ENCODE measurements at places on chromosomes 12 and 14.

DNA sequence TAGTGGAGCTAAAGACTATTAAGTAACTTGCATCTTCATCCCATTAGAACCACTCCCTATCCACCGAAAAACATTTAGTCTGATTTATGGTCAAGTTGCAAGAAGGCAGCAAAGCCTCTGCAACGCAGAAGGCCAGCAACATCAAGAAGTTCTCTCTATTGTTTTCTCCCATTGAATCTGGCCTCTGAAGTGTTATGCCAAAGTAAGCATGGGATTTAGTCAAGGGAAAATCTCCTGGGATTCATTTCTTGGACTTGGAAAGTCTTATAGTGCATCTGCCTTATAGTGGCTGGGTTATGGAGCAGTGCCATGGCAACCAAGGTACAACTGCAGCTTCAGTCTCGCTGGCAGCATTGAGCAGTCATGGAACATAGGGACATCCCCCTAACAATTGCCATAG, 87.7 kb upstream of the KRR1 start:
- H3K4me3 ChIP-seq, result no peak overlapping the region
- no peaks in the 10 kb centered on the region for H3K36me3 ChIP-seq
- DNase-seq, result no peak
- no peaks in the 10 kb centered on the region for H3K27me3 ChIP-seq

- no peak overlapping the region for H3K27ac ChIP-seq
- no peak for DNase-seq
- H3K36me3 ChIP-seq, result no peaks in the 10 kb centered on the region
Measured at GRCh38 chr14:60212503-60213371, 36.3 kb upstream of the PPM1A start.

- no peaks in the 10 kb centered on the region for H3K27me3 ChIP-seq
- no peak for DNase-seq
- no peak overlapping the region for H3K27ac ChIP-seq
- H3K4me3 ChIP-seq, result no peak overlapping the region
- no peaks in the 10 kb centered on the region for H3K36me3 ChIP-seq
Measured at GRCh38 chr12:58557171-58557570, 363.1 kb downstream of the LRIG3 start.

DNA sequence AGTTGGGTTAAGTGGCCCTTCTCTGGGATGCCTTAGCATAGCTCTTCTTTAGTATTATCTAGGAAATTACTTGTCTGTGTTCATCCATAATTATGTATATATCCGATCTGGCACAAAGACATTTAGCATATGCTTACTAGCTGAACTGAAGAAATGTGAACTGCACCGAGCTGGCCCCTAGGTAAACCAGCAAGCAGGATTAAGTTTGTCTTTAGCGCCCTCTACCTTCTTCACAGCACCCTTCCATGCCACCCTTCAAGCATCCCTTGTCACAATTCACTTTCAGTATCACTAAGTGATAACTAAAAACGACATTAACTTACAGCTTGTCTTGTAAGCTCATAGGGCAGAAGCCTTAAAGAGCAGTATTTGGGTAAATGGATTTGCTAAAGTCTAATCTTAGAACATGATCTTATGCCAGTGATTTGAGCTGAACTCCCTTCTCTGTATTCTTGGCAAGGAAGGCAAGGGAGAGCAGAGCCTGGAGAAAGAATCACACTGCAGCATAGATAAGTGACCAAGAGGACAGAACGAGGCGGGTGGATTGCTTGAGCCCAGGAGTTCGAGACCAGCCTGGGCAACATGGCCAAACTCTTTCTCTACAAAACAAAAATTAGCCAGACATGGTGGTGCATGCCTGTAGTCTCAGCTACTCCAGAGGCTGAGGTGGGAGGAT, 2.6 kb upstream of the HAL start:
- no peak overlapping the region for H3K4me3 ChIP-seq
- H3K4me1 ChIP-seq, result peaks cover 3% of the 10 kb centered on the region
- DNase-seq, result peak; percentile 90
- H3K27ac ChIP-seq, result no peak overlapping the region
- no peaks in the 10 kb centered on the region for H3K27me3 ChIP-seq

- H3K36me3 ChIP-seq, result no peaks in the 10 kb centered on the region
- no peak overlapping the region for H3K27ac ChIP-seq
- H3K4me3 ChIP-seq, result no peak overlapping the region
Measured at GRCh38 chr14:103095210-103095778, 769 bp downstream of the EXOC3L4 start.

DNA sequence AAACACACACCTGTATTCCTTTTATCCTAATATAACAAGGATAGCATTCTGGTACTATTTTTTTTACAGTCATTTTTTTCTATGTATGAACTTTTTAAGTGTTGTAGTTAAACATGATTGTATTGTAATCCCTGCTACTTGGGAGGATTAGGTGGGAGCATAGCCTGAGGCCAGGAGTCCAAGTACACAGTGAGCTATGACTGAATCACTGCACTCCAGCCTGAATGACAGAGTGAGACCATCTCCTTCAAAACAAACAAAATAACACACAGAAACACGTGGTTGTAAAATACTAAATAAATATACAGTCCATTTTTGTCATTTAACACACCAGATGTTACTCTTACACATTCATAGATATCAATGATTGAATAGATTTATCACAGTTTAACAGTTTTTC, 56.9 kb downstream of the MAP4K5 start:
- H3K4me3 ChIP-seq, result no peak overlapping the region
- H3K27me3 ChIP-seq, result no peaks in the 10 kb centered on the region
- no peak overlapping the region for H3K27ac ChIP-seq
- H3K4me1 ChIP-seq, result no peaks in the 10 kb centered on the region
- peaks cover 96% of the 10 kb centered on the region for H3K36me3 ChIP-seq
- DNase-seq, result peak; percentile 52

DNA sequence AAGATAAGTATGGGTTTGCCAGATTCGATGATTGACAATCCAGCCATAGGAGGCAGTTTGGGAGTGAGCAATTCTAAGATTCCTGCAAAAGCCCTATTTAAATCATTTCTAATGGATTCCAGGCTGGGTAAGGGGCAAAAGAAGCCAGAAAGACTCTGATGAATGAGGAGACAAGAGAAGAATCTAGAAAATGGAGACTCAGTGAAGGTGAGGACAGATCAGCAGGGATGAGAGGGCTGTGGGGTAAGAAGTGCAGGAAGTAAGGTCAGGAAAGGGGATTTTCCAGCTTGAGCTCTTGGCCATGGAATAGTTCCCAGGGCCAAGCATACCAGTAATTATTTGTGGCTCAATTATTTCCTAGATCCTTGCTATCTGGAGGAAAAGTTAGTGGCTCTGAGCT, 87.3 kb downstream of the TMX1 start:
- peaks cover 21% of the 10 kb centered on the region for H3K4me1 ChIP-seq
- H3K27ac ChIP-seq, result no peak overlapping the region

All from Karpas-422 (cell line).